ENCODE measurements at places on chromosomes 7 and 10.

- DNase-seq, result no peak
Measured at GRCh38 chr7:135536150-135536549, 21.6 kb upstream of the NUP205 start.

GRCh38 chr7:96277921-96278320 is 44.0 kb downstream of the SLC25A13 start:
- no peak for DNase-seq

DNA sequence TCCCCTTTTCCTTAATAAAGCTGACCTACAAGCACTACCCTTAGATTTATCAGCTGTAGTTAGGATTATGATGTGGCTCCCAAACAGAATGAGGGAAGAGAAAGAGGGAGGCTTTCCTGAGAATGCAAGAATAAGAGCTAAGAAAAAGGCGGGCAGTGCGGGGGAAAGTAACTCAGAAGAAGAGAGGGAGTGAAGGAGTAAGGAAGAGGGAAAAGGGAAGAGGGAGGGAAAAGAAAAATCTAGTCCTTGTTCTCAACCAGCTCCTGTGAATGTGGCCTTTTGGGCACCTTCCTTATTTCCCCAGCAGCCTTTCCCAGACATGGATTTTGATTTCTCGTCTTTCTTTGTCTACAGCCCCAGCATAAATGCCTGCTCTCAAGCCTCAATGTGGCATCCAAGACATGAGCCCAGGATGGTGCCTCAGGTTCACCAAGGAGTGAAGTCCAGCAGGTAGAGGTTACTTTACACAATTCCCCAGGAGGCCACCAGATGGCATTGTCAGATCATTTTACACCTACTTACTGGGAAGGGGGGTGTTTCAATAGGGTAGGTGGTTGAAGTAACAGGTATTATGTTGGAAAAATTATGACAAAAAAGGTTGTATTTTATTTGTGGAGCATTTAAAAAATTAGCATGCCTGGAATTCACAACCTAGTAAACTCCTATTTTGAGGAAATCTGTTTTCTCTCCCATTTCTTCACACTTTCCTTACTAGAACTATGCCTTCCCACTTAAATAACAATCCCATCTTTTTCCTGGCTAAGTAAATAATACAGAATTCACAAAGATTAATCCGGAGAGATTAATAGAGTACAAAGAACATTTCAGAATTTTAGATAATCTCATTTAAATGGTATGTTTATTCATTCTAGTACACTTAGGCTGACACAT is 106.5 kb downstream of the HTR7 start:
- no peak for DNase-seq

- DNase-seq, result peak; percentile 58
Measured at GRCh38 chr10:90592638-90593302, 265.1 kb downstream of the HTR7 start.

DNA sequence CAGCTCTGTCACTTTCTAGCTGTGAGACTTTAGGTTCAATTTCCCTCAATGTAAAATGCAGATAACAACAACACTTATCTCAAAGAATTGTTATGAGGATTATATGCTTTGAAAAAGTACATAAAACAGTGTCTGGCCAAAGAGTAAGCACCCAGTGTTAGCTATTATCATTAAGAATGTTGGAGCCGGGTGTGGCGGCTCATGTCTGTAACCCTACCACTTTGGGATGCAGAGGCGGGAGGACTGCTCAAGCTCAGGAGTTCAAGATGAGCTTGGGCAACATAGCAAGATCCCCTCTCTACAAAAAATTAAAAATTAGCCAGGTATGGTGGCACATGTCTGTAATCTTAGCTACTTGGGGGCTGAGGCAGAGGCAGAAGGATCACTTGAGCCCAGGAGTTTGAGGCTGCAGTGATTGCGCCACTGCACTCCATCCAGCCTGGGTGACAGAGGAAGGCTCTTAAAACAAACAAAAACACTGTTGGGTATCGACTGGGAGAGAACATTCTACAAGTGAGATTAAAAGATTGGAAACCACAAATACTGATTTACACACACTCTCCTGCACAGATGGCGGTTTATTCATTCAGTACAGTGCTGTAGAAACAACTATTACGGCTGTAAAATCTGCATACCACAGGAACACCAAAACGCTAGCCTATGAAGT is 107.3 kb downstream of the PROSER2 start:
- DNase-seq, result no peak

DNA sequence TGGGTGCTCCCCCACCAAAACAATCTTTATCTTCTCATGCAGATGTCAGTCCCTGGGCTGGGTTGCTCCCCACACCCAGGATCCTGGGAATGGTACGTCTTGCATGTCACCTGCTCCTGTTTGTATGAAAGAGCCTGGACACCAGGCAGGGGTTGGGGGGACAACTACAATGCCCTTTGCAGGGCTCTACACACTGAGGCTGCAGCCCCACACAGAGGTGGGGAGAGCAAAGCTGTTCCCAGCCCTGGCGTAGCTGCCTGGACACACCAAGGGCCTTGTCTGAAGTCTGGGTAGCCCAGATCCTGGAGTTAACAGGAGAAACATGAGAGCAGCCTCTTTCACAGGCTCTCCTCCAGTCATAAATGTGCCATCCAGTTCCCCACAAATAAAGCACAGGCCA is 61.2 kb upstream of the TMEM72 start:
- no peak for DNase-seq

GRCh38 chr7:111975346-111975745 is 230.9 kb downstream of the DOCK4 start:
- no peak for DNase-seq

GRCh38 chr10:6005856-6006395 is 28.6 kb upstream of the IL15RA start:
- no peak for DNase-seq

DNA sequence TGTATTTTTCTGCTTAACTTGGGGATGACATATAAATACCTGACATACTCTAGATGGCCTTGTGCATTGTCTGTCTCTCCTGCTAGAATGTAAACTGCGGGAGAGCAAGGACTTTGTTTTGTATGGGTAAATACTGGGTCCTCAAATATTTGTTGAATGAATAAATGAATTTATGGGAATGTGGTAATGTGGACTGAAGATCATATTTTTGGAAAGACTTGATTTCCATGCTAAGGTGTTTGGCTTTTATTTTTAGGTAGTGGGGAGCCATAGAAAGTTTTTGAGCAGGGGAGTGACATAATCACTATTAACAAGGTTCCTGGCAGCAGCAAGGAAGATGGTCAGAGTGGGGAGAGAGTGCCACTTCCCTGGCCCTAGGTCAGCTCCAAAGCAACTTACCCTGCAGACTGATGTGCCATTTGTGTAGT is 27.0 kb downstream of the UBTD1 start:
- no peak for DNase-seq

DNA sequence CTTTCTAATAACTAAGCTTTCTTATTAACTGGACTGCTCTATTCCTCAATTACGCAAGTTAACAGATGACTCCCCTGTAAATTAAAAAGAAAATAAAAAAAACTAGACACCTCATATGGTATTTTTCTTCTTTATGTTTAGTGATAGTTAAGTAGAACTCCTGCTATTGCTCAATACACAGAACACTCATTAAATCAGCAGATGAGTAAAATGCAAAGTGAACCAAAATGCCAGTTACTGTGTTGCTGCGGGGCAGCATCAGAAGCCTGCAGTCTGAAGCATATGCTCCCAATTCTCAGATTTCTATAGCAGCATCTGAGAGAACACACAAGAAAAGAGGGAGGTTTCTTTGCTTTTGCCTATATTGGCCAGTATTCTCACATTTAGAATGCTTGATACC is 28.4 kb downstream of the CDK6 start:
- DNase-seq, result no peak

- DNase-seq, result no peak
Measured at GRCh38 chr10:45557275-45557905, 115.2 kb downstream of the ZFAND4 start.

DNA sequence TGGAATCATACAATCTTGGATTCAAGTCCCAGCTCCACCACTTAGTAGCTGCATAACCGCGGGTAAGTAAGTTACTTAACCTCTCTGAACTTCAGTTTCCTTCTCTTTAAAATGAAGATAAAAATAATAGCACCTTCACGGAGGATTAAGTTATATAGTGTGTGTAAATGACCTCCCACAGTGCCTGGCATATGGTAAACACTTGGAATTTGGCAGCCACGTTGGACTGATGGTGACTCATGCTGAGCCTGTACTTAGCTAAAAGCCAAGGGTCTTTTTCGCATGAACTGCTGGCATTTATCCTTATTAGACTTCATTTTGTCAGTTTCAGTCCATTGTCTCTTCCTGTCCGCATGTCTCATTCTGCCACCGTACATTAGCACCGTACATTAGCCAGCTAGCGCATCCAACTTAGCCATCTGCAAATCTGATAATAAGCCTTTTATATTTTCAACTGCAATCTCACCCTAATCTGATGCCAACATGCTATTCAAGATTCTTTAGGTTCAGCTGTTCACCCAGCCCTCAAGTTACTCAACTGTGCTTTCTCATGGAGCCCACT is 11.2 kb downstream of the SLC13A4 start:
- peak; percentile 97 for DNase-seq

DNA sequence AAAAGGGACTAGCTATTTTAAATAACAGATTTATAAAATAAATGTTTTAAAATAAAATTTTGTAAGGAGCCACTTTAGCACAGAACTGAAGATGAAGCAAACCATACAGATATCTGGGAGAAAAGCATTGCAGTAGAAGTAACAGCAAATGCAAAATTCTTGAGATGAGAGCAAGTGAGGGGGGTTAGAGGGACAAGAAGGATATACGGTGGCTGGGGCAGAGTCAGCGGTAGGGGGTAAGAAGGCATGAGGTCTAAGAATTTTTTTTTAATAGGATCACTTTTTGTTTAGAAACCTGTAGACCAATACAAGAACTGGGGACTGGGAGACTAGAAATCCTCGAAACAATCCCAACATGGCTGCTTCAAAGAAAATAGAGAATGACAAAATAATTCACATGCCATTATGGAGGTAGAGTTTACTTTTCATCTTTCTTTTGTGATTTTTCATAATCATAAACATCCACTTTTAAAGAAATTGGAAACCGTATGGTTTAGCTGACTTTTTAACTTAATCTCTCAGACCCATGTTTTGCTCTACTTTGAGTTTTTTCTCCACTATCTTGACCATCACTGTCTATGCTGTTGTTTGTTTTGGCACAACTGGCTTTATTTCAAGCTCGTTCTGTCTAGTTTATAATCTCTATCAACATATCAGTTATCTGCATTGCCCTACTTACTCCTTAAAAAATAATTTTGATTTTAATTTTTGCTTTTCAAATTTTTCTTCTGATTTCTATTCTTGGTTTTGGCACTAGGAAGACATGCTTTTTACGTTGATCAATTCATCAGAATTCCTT is 73.5 kb downstream of the KMT2C start:
- DNase-seq, result no peak

GRCh38 chr7:24757353-24758275 is at the start of gene GSDME:
TSS of gene GSDME (minus strand) at chr7:24757464. CDS start at chr7:24749774, 7,690 bp downstream.
- no peak for DNase-seq

DNA sequence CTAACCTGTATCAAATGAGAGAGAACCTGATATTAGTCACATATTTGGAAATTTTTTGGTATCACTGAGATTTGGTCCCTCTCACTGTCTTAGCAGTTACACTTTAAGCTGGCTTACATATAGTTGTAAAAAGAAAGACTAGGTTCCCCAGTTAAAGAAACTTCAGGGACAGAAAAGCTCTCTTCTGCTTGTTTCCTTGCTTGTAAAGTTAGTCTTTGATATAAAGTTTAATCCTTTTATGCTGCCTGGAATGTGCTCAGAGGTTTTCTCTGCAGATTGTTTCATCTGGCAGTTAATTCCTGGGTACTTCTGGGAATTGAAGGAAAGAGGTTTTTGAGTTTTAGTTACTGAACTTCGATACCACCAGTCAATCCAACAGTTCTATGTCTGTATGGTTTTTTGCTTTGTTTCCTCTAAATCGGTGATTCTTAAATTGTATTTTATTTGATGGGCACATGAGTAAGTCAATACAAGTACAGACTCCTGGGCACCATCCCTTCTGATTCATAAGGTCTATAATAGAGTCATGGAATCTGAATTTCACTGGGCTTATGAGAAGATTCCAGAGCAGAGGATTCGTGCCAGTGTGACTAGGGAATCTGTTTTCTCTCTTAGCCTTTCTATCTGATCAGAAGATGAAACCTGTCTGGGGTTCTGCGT is 1080.9 kb upstream of the C7orf33 start:
- no peak for DNase-seq

GRCh38 chr10:4217187-4217586 is 432.2 kb upstream of the KLF6 start:
- no peak for DNase-seq

- DNase-seq, result no peak
Measured at GRCh38 chr7:79458796-79459195, 5.3 kb upstream of the MAGI2 start.

DNA sequence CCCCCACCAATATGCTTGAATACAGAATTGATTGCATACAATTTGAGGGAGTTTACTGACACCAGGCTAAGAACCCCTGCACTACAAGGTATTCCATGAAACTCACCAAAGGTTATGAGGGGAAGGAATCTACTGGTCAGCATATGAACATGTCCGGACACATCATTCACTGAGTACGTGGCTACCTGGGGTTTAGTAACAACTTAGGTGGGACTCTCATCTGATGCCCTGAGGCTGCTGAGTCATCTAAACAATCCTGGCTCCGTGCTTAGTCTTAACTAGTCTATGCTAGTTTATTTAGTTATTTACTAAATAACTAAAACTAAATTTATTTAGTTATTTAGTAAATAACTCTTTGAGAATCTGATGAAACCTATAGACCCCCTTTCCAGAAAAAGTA is 11.3 kb downstream of the PI4K2A start:
- no peak for DNase-seq

DNA sequence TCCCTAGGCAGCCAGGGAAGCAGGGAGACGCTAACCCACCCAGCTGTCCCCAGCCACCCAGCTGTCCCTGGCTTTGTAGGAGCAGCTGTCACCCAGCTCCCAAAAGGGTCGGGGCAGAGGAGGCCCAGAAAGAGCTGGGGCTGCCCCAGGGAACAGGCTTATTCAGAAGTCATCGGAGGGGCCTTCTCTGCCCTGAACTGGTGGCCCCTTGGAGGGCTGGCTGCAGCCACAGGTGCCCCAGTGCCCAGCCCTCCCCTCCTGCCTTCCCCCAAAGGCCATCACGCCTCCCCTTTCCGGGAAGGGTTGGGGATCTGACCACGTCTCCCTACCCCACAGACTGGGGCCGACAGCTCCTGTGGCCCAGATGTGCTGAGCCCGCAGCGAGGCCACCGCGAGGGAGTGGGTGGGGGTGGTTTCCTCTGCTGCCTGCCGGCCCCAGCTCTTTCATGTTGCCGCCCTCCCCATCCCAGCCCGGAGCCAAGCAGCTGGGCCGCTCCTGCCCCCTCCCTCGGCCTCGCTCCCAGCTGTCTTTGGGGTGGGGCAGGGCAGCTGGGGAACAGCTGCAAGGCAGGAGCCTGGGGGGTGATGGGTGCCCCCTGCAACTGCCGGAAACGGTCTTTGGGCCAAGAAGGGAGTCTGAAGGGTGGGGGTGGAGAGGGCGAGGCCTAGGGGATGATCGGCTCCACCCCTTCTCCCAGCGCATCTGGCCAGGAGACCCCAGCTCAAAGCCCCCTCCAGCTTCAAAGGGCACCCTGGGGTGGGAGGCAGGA is 16.8 kb downstream of the TRIM8 start:
- no peak for DNase-seq

GRCh38 chr7:50727072-50727471 is 55.6 kb downstream of the GRB10 start:
- no peak for DNase-seq
